SHP77 treated with DMSO at 0.1 percent for 48 hours (cell line): ENCODE measurements at places on chromosomes 11 and 22.

DNA sequence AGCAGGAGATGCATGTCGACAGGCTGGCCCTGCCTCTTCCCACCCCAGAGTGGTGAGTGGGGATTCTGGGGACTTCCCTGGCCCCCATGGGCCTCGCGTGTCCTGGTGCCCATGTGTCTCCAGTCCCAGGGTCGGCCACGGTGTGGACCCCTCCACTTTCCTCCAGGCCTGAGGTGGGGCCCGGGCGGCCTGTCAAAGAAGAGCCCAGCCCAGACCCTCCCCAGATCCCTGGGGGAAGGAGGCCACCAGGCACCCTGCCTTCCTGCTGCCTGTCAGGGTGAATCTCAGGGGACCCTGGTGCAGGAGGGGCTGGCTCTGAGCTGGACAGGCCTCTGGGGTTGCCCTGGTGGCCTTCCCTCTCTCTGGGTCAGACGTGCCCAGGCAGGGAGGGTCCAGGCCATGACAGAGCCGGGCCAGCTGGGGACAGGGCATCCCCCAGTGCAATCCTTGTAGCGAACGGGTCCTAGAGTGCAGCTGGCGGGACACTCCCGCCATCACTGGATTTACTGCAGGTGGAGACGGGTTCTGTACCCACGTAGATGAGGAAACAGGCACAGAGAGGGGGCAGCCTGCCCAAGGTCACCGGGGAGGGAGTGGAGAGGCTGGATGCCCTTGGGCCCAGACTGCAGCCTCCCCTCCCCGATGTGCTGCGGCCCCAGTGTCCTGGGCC is 13.5 kb upstream of the MUC6 start:
- DNase-seq = no peak

DNA sequence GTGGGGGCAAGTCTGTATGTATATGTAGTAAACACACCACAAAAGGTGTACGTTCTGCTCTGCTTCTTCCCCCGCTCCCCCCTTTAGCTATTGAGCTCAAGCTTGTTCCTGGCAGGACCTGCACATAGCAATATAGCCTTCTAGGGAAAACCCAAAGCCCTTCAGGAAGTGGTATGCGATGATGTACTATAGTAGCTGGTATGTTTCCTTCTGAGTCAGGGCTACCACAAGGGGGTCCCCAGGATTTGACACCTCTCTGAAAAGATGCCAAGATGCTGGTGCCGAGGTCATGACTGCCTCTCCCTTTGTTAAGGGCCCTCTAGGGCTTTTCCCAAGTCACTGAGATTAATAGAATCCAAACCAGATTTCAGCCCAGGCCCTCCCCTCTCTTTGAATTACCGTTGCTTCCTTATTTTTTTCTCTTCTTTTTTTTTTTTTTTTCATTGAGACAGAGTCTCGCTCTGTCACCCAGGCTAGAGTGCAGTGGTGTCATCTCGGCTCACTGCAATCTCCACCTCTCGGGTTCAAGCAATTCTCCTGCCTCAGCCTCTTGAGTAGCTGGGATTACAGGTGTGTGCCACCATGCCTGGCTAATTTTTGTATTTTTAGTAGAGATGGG is 268.4 kb downstream of the ETS1 start:
- no peak for DNase-seq

DNA sequence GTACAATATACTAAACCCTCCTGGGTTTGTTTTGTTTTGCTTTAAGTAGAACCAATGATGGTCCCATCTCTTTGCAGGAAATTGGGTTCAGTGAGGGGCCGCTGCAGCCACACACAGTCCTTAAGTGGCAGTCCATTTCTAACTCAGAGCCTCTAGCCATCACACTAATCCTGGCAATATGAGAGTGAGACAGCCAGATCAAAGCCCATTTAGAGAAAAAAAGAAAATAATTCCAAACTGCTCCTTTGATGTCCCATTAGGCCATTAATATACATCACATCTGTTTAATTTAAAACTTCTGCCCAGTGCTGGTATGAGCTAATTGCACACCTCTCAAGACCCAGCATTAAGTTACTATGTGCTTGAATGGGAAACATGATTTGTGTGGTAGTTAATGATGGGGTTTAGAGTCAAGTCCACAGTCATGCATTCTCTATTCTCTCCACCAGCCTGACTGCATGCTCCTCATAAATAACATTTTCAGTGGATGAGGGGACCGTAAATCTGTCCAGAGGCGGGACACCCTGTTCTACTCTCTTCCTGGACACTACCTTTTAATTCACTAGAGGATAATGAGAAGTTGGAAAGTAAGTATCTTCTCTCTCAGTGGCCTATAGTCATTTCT is 53.8 kb upstream of the BIRC3 start:
- no peak for DNase-seq

DNA sequence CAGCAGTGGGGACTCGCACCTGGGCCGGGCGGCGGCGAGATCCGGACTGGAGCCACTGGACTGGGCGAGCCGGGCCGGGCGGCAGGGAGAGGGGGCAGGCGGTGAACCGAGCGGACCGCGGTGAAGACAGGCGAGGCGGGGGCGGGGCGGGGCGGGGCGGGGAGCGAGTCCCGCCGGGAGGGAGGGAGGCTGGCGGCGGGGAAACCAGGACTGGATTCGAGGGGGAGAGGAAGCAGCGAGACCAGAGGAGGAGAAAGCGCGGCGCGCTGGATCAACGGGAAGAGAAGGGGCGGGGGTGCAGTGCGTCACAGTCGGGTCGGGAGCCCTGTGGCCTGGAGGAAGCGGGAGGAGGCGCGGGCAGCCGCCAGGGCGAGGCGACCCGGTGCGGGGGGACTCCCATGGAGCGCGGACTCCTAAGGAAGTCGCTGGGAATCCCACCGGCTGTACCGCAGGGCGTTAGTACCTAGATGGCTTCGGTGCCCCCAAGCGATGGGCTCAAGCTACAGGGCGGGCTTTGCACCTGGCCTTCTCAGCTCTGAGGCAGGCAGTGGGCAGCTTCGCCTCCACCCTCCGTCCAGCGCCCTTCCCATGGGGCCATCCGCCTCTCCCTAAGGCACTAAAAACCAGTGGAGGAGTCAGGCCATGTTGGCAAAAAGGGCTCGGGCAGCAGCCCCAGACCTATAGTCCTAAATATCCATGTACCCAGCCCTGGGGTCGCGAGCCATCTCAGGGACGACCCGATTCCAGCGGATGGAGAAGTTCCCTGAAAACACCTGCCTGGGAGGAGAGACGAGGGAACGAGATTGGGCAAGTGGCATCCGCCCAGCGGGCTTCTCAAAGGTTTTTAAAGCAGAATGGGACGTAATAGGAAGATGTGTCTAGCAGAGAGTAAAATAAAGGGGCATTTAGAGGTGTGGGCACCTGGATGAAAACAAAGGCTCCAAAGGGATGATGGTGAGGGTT is at the start of gene TMEM121B:
TMEM121B (minus strand) TSS at position 128 of the 963 bp plus-strand sequence. CDS start 233 bp downstream, outside the sequence.
- peak; percentile 73 for DNase-seq

DNA sequence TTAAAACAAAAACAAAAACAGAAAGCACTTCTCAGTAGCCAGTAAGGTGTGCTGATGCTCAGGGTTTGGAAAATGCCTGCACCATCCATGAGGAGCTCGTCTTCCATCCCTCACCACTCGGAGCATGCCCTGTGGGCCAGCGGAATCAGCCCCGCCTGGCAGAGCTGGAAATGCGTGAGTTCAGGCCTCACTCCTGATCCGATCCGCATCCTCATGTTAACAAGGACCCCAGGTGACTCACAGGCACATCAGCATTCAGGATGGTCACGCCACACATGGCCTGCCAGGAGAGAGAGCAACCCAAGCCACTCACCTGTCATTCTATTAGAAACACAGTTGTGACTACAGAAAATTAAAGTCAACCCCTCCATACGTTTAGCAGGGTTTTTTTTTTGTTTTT is 188.5 kb downstream of the MPPED1 start:
- DNase-seq = no peak

DNA sequence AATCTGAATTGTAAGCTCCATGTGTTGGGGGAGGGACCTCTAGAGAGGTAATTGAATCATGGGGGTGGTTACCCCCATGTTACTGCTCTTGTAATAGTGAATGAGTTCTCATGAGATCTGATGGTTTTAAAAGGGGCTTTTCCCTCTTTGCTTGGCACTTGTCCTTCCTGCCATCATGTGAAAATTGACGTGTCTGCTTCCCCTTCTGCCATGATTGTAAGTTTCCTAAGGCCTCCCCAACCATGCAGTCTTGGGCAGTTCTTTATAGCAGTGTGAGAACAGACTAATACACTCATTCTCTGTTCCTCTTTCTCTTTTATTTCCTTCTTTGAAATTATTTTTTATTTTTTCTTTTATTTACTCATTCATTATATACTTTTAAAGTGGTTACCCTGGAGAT is 239.4 kb downstream of the CSNK2A3 start:
- no peak for DNase-seq

- peak; percentile 79 for DNase-seq
Observed at GRCh38 chr22:17781319-17782031, 7.2 kb upstream of the BID start.

DNA sequence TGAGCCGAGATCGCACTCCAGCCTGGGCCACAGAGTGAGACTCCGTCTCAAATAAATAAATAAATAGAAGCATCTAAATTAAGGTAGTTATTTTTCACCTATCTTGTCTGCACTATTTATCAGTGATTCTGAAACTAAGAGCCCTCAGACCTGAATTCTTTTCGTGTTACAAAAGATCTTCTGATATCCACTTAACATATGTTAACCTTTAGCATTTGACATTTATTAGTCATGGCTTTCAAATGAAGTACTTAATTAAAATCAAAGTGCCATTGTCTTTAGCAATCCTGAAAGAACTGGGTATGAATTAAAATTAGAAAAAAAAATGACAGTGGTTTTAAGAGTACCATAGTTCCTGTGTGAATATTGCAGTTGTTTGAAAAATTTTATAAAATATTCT is 99.1 kb upstream of the TIMP3 start:
- no peak for DNase-seq

GRCh38 chr22:35804421-35804820 is 86.7 kb downstream of the APOL5 start:
- no peak for DNase-seq
